ENCODE measurements at places on chromosomes 6 and 20.

GRCh38 chr6:97316978-97317377, 34.0 kb upstream of the MMS22L start:
- no peak for DNase-seq

GRCh38 chr6:139406577-139407343, 32.3 kb upstream of the CITED2 start:
- no peak for DNase-seq

- peak; percentile 72 for DNase-seq
Observed at GRCh38 chr6:3456898-3457709, at the start of gene SLC22A23. Gene SLC22A23, minus strand, starts transcription at chr6:3457050. Its CDS starts 491 bp downstream, at chr6:3456559.

GRCh38 chr6:26199057-26199772, 112.0 kb downstream of the HFE start:
- DNase-seq, result no peak

DNA sequence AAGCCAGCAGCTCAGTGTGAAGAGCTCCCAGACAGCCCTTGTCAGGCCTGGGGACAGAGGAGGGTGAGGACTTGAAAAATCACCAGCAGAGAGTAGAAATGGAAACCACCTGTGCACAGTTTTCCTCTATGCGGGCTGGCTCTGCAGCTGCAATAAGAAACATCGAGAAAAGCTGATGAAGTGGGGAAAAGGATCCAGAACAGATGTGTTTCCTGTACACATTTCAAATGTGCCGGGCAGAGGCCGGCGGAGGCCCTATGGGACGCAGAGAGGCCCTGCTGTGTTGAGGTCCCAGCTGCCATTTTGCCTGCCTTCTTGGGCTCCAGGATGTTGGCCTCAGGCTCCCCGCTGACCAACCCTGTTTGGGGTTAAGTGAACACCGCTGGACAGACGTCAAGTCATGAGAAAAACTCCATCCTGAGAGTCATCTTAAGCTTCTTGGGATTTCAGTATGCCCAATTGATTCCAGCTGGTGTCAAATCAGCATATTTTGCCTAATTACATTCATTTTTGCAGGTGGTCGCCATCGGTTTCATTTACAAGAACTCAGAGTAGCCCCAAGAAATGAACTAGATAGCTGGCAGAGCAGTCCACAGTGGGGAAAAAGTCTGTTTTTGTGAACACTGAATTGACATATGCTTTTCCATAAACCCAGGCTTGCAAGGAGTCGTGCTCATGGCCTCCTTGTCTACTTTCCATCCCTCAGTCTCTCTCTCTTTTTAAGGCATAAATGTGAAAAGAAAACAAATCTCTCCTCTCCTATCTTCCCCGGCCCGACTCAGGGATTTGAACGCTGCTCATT, 150.4 kb upstream of the PHACTR3 start:
- no peak for DNase-seq

DNA sequence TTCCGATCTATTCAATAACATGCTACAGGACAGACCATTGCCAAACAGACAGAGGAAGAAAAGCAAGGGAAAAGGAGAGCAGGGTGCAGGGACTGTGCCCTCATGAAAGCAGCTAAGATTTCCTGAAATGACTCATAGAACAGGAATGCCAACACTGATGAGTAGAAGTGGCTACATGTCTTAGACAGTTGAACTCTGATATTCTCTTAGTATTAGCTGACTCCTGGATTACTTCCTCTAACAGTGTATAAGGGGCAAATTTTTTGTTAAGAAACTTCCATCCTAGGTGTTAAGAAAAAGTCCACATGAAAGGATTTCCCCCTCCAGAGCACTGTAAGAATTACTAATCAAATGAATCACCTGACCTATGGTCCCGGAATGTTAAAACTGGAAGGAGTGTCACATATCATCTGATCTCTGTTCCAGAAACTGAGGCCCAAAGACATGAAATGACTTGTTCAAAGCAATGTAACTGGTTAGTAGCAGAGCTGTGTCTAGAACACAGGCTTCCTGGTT, 224.9 kb downstream of the IBTK start:
- no peak for DNase-seq

DNA sequence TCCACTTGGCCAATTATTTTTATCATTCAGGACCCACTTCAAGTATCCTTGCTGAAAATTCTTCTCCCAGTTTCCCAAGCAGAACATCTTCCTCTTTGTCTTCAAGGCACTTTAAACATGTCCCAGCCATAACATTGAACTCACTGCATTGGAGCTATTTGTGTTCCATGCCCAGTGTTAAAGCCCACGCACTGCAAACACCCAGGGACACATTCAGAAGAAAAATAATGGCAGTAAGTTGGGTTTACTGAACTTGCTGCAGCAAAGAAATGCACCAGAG, 1.6 kb upstream of the APMAP start:
- DNase-seq, result no peak

DNA sequence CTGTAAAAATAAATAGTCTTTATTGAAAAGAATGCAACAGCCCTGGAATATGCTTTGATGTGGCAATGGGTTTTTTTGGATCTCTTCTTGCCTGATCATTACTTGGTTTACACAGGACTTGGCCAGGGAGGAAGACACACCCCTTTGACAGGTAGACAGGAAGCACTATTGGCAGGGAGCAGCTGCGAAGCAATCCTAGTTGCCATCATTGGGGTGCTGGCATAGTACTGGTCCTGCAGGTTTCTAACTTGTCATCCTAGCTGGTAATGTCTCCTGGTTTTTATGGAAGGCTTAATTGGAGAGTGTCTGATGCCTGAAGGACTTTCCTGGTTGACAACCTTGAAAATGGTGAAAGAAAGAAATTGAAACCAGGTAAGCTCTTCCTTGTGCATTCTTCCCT, 71.2 kb upstream of the CCN6 start:
- no peak for DNase-seq

DNA sequence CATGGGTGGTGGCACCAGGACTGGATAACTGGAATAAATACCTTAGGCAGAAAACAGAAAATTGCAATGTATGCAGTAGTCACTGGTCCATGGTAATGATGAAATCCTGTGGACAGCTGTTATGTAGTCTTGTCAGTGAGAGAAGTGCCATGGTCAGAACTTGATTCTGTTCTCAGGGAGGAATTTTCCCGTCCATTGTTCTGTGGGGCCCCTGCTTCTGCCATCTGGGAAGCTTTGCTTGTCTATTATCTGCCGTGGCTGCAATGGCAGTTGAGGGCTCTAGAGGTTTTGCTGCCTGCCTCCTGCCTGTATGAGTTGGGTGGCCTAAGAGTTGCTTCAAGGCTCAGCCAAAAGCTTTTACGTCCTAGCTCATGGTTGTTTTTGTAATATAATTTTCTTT, 126.8 kb upstream of the SLC35B3 start:
- no peak for DNase-seq

GRCh38 chr20:35007891-35008290, 52.2 kb downstream of the MYH7B start:
- DNase-seq, result no peak

DNA sequence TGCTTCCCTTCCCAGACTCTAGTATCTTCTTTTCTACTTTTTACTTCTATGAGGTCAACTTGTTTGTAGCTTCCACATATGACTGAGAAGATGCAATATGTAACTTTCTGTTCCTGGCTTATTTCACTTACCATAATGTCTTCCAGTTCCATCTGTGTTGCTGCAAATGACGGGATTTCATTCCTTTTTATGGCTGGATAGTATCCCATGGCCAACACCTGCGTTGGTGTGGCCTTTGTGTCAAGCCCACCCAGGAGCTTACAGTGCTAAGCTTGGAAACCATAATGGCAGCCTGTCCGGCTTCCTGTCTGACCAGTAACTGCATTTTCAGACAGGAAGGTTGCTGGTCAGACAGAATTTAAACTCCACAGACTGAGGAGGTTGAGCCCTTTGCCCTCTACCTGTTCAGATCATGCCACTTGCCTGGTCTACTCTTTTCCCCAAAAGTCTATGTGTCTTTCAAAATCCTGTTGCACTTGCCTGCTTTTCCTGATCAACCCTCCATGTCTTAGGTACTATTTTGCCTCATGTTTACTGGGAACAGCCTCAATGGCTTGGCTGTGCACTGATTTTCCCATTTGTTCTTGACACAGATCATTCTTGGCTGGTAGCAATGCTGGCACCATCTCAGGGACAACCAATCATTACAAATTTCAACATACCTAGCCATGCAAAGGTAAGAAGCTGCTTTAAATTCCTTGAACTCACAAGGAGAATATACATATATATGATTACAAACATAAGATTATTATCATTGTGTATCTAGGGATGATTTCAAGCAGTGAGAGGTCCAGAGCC, 114.3 kb upstream of the PLEKHG1 start:
- no peak for DNase-seq

GRCh38 chr20:47106786-47107185, 212.1 kb downstream of the EYA2 start:
- DNase-seq, result no peak

- DNase-seq, result no peak
Observed at GRCh38 chr6:28078836-28079235, 1.5 kb upstream of the ZNF165 start.

GRCh38 chr20:10777710-10778109, 103.9 kb upstream of the JAG1 start:
- no peak for DNase-seq

GRCh38 chr6:156658186-156658965, 118.8 kb upstream of the ARID1B start:
- no peak for DNase-seq

DNA sequence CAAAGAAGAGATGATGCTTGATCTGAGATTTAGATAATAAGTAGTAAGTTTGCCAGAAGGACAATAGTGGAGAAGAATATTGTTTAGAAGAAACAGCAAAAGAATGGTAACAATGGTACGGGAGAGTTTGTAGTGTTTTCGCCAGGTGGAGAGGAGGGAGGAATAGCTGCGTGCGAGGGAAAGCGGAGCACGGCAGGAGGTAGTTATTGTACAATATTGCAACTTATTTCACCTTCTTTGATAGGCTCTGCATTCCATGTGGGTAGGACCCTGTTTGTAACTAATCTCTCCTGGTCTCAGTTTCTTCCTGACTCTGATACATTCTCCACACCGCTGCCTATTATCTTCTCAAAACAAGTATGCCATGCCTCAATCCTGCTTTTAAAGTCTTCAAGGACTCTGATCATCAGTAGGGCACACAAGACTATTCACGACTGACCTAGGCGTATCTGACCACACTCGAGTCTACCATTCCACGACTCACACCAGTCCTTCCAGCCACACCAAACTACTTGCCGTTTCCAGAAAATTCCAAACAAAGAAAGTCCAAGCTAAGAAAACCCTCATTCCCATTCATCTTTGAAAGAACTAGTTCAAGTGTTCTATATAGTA, 1.1 kb downstream of the PPIL4 start:
- no peak for DNase-seq

- no peak for DNase-seq
Observed at GRCh38 chr20:1297486-1297885, 31.4 kb downstream of the SNPH start.

- no peak for DNase-seq
Observed at GRCh38 chr6:3527651-3527977, 70.8 kb upstream of the SLC22A23 start.

DNA sequence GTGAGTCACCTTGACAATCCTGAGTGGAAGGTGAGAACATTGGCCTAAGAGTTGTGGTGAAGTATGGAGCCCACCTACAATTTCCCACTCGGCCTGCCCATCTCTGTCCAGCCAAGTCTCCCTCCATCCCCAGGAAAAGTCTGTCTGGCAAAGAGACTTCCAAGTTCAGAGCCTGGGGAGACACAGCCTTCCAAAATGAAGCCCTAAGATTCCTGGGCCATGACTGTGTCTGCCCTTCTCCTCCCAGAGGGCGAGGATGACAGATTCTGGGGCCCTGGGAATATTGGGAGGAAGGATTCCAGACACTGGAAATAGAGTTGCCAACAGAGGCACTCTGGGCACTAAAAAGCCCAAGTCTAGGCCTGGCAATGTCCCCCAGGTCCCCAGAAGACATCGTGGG, 176.8 kb downstream of the NFATC2 start:
- DNase-seq, result no peak

DNA sequence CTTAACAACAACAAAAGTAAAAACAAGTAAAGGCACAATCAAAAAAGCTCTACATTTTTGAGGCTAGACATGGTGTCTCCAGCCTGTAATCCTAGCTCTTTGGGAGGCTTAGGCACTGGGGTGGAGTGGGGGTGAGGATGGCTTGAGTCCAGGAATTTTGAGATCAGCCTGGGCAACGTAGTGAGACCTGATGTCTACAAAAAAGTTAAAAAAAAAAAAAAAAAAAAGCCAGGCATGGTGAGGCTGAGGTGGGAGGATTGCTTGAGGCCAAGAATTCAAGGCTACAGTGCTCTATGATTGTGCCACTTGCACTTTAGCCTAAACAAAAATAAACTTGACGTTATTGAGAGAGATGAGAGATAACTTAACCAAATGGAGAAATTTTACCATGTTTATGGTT, 60.1 kb downstream of the QKI start:
- DNase-seq, result no peak

DNA sequence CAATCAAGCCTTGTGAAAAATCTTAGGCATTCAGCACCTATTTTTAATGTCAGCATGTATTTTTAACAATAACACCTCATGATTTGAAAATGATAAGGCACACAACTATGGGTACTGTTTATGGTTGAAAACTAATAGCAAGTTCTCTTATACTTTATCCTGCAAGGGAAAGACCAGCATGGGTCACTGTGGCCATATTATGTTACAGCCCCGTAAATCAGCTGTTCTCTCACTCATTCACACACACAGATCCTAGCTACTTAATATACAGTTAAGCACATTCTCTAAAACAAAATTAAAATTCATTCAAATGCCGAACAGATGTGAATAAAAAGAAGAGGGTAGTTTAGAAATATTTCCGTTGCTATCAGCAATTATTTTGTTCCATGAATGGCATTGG, 224.4 kb downstream of the OGFRL1 start:
- DNase-seq, result no peak

DNA sequence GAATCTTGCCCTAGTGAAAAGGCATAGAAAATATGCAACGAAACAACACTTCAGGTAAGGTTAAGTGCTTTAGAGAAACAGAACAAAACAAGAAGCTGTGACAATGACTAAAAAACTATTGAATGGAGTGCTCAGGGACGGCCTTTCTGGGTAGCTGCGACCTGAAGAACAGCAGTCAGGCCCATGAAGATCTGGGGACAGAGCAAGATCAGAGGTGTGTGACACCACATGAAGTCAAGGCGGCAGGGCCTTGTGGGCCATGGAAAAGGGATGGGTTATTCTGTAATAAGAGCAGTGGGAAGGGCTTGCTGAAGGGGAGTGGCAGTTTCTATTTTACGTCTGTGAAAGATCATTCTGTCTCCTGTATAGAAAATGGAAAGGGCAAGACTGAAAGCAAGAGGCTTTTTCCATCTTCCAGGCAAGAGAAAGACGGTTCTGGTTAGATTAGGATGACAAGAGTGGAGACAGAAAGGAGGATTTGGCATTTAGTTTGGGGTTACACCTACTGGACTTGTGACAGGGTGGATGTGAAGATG, 5.1 kb downstream of the UBE2V1 start:
- no peak for DNase-seq

- no peak for DNase-seq
Observed at GRCh38 chr6:109117346-109118035, 22.2 kb downstream of the CEP57L1 start.

GRCh38 chr6:8177721-8178120, 75.4 kb upstream of the EEF1E1 start:
- DNase-seq, result no peak

GRCh38 chr6:129586815-129587214, 123.2 kb downstream of the ARHGAP18 start:
- no peak for DNase-seq

- DNase-seq, result no peak
Observed at GRCh38 chr6:106422534-106422933, 62.0 kb downstream of the CRYBG1 start.

- no peak for DNase-seq
Observed at GRCh38 chr20:44790638-44791393, 19.5 kb downstream of the RIMS4 start.

GRCh38 chr6:90500458-90500857, 86.4 kb downstream of the MAP3K7 start:
- no peak for DNase-seq
